ENCODE measurements at places on chromosomes 4 and X.

DNA sequence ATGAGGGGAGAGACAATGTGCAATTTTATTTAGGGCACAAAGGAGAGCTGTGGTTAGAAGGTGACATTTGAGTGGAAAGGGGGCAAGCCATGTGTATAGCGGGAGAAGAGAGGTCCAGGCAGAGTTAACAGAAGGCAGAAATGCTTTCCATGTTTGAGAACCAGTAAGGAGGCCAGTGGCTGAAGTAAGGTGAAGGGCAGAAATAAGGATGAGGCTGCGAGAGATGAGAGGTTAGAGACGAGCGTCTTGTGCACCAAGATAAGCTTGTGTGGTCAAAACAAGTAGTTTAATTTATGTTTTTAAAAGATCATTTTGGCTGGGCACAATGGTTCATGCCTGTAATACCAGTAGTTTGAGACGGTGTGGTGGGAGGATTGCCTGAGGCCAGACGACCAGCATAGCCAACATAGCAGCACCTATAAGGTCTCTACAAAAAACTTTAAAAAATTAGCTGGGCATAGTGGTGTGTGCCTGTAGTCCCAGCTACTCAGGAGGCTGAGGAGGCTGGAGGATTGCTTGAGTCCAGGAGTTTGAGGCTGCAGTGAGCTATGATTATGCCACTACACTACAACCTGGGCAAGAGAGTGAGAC lies 8.5 kb downstream of the HTT start:
- no peak for DNase-seq

GRCh38 chr4:133801883-133802282 lies 399.7 kb downstream of the PABPC4L start:
- no peak for DNase-seq

DNA sequence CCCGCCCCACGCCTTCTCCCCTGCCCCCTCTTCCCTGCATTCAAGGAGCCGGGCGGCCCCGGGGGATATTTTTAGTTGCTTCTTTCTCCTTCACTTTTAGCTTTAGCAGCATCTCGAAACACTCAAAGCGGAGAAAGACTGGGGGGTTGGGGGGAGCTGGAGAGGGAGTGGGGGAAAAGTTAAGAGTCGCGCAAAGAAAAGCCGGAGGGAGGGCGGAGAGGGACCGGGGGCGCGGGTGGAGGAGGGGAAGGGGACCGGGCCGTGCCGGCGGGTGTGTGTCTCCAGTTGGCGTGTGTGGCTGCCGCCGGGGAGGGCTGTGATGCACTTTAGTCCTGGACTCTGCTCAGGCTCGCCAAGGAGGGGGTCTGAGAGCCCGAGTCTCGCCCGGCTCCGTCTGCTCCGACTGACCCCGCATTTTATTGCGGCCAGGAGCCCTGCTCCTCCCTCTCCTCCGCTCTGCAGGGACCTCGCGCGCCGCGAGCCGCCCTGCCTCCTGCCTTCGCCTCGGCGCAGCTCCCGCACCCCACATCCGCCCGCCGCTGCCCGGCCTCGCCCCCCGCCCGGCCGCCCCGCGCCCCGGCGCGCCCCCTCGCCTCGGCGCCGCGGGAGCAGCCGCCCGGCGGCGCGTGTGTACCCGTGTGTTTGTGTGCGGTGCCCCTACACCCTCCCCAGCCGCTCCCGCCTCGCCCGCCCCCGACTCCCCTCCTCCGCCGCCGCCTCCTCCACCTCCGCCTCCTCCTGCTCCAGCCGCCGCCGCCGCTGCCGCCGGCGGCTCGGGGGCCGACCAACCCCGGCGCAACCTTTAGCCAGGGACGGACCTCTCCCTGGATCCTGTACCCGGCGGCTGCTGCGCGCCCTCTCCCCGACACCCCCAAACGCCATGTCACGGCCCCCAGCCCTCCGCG lies 1.4 kb downstream of the ZNF827 start:
- no peak for DNase-seq

DNA sequence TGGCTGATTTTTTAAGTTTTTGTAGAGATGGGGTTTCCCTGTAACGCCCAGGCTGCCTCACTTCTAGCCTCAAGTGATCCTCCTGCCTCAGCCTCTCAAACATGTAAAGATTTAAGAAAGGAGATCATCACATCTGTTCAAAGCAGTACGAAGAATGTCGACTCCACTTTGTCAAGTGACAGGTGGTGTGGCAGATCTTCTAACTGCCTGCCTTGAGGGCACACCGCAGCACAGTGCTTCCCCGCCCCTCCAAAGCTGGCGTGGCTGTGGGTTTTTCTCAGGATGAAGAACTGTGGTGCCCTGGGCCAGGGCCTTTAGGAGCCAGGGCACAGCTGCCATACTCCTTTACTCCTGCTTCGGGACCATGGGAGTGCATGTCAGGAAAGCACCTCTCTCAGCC lies 43.3 kb upstream of the MTNR1A start:
- DNase-seq: no peak
